ENCODE measurements at places on chromosomes 3 and 15. TPM values are rescaled to one million over a fixed set of nuclear protein-coding genes. Genes with fewer than 3 reads are reported as not detected.

DNA sequence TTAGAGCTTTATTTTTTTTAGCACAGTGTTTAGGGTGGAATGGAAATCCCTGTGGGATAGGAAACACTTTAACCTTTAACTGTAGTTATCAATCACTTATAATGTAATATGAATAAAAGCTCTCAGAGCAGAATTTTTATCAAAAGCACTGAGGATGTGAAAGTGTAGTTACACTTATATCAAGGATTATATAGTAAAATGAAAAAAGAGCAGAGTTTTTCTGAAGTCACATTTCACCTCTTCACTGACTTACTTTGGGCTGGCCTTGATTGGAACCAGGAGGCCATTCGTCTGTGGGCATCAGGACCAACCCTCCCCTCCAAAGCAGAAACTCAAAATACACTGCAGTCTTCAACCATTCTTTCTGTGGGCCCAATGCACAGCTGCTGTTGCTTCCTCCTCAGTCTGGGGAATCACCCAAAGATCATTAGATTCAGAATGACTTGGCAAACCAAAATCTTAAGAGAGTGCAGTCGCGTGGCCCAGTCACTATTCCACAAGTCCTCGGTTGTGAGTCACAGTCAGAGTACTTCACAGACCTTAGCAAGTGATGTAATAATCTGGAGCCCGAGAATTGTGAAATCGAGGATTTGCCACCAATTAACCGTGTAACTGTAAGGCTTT, 132.6 kb upstream of the COL8A1 start:
- peaks cover 2% of the 10 kb centered on the region for H3K27me3 ChIP-seq
- H3K36me3 ChIP-seq = no peaks in the 10 kb centered on the region
- no peak overlapping the region for H3K4me3 ChIP-seq
- peak; percentile 20 for DNase-seq

- no peak overlapping the region for H3K27ac ChIP-seq
- DNase-seq = no peak
- H3K27me3 ChIP-seq = peaks cover 12% of the 10 kb centered on the region
- no peaks in the 10 kb centered on the region for H3K36me3 ChIP-seq
- H3K4me3 ChIP-seq = no peak overlapping the region
- H3K4me1 ChIP-seq = no peaks in the 10 kb centered on the region
These were observed 27.7 kb upstream of the HHATL start for GRCh38 chr3:42730294-42730693.

HTR3E gene
- not detected for total RNA-seq

DNA sequence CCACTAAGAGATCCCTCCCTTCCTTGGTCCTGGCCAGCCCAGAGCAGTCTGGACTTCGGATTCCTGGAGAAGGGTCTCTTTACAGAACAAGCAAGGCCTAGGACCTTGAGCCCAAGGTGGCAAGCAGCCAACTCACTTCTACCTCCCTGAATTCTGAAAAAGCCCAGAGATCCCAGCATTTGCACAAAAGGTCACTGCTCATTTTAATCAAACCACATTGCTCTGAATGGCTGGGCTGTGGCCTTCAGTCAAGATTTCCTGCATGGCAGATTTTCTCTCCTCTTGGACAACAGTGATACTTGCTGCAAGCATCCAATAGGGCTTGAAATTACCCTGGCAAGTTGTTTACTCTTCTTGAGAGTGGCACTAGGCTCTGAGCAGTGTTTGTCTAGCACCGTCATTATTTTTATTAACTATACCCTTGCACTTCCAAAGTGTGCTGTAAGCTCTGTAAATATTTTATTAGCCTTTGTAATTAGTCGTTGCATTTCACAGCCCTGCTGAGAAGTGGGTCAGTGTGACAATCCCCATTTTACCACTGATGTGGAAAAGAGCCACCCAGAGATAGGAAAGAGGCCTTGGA, 274.7 kb upstream of the CTNNB1 start:
- no peaks in the 10 kb centered on the region for H3K36me3 ChIP-seq
- H3K4me3 ChIP-seq = no peak overlapping the region
- DNase-seq = no peak
- no peak overlapping the region for H3K27ac ChIP-seq
- H3K27me3 ChIP-seq = peaks cover 8% of the 10 kb centered on the region

GRCh38 chr15:73922186-73923151, 3.8 kb upstream of the LOXL1 start:
- H3K36me3 ChIP-seq = peaks cover 38% of the 10 kb centered on the region
- peak overlapping the region; percentile 92 for H3K27ac ChIP-seq
- no peak overlapping the region for H3K4me3 ChIP-seq
- H3K4me1 ChIP-seq = peaks cover 75% of the 10 kb centered on the region
- DNase-seq = no peak

- H3K27me3 ChIP-seq = peaks cover 10% of the 10 kb centered on the region
- no peak overlapping the region for H3K27ac ChIP-seq
- peaks cover 16% of the 10 kb centered on the region for H3K4me1 ChIP-seq
- no peak overlapping the region for H3K4me3 ChIP-seq
- no peaks in the 10 kb centered on the region for H3K36me3 ChIP-seq
- no peak for DNase-seq
These were observed 164.6 kb downstream of the CHSY1 start for GRCh38 chr15:101087172-101087769.

DNA sequence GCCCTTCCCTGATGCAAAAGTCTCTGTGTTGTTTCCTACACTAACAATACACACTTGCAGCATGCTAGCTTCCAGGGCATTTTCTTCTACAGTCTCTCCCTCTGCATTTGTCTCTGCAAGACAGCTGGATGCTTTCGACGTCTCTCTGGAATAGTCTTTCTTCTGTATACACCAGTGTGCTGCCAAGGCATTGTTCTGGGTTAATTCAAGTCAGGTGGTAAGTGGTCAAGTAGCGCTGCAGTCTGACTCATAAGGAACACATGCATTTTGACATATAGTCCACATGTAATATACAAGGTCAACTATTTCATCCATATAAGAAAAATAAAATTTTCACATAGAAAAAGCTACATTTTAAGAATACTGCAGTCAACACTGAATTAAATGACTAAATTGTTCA, 92.7 kb downstream of the MYLK start:
- H3K36me3 ChIP-seq = no peaks in the 10 kb centered on the region
- H3K27me3 ChIP-seq = peaks cover 26% of the 10 kb centered on the region
- no peak overlapping the region for H3K4me3 ChIP-seq
- H3K4me1 ChIP-seq = no peaks in the 10 kb centered on the region

- H3K36me3 ChIP-seq = no peaks in the 10 kb centered on the region
- H3K4me1 ChIP-seq = no peaks in the 10 kb centered on the region
- no peak overlapping the region for H3K4me3 ChIP-seq
- H3K27me3 ChIP-seq = peaks cover 1% of the 10 kb centered on the region
These were observed 176.3 kb upstream of the LMCD1 start for GRCh38 chr3:8325306-8325705.

DNA sequence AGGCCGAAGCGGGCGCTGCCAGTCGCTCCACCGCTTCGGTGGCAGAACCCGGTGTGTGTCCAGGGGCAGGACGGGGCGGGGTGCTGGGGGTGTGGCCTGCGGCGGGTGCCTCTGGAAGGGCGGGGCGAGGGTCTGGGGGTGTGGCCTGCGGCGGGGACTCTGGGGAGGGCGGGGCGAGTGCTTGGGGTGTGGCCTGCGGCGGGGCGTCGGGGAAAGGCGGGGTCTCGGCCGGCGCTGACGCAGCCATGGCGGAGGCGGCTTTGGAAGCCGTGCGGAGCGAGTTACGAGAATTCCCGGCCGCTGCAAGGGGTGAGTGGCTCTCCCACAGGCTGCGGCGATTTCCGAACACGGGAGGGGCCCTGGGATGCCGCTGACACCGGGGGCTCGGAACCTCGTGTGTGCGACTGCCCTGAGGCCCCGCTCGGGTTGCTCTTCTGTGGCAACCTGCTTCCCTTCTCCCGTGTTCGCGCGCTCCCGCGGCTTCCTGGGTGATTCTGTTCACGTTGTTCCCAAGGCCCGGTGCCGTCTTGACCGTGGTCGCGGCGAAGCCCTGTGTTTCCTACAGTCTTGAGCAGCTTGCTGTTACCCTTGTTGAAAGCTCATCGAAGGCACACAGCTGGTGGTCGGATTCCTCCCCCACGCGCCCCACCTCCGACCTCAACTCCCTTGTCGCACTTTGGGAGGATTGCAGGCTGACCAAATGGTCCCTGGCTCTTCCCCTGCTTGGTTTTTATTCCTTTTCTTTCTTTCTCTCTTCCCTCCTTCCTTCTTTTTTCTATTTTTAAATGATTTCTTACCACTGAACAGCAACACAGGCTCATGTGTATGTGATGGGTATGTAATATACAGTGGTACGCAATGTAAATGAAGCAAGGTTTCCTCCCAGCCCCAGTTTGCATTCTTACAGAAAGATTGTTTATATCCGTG, at the start of gene JMJD7:
JMJD7 (plus strand) TSS at position 213 of the 927 bp plus-strand sequence; CDS start at position 246, 33 bp downstream.
- peak; percentile 94 for DNase-seq
- H3K4me3 ChIP-seq = peak within 1 kb of the TSS; percentile 76
- H3K27ac ChIP-seq = peak within 1 kb of the TSS; percentile 17
- peaks cover 3% of the 10 kb centered on the region for H3K27me3 ChIP-seq
- H3K4me1 ChIP-seq = peaks cover 48% of the 10 kb centered on the region

FBXO40 gene
- not detected for total RNA-seq

DNA sequence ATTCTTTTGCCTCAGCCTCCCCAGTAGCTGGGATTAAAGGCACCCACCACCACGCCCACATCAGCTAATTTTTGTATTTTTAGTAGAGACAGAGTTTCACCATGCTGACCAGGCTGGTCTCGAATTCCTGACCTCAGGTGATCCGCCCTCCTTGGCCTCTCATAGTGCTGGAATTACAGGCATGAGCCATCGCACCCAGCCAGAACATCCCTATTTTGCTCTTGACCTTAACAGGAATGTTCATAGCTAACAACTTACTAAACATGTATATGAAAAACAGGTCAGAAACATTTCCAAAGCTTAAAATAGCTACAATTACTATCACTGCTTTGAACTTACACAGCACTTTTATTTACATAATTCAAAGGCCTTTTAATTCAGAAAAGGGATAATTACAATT, 33.7 kb downstream of the UQCC5 start:
- H3K4me3 ChIP-seq = no peak overlapping the region
- no peaks in the 10 kb centered on the region for H3K4me1 ChIP-seq
- no peak overlapping the region for H3K27ac ChIP-seq
- peaks cover 34% of the 10 kb centered on the region for H3K36me3 ChIP-seq

DNA sequence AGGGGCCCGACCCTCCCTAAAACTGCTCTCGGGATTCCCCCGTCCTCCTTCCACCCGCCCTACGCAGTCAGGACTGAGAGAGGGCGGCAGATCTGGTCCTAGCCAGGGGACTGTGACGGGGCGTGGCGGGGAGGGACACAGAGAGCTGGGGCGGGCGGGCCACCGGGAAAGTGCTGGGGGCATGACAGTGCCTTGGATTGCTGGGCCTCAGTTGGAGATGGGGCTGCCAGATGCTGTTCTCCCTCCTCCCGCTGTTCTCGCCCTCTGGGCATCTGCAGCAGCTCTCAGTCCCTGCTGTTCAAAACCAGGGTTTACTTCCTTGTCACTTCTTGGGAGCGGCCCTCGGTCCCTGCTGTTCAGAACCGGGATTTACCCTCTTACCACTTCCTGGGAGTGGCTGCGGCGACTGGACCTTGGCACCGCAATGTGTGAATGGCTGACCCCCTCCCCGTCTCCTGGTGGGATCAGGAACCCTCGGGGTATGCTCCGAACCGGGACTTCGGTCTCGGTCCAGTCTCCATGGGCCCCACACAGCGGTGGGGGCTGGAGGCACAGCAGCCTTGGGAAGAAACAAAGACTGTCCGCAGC, 1.8 kb upstream of the RPP25 start:
- H3K36me3 ChIP-seq = peaks cover 4% of the 10 kb centered on the region
- H3K27ac ChIP-seq = no peak overlapping the region
- no peak for DNase-seq
- peaks cover 50% of the 10 kb centered on the region for H3K4me1 ChIP-seq
- H3K27me3 ChIP-seq = peaks cover 54% of the 10 kb centered on the region

LACTB gene
- total RNA-seq = 12.7 TPM

MYD88 gene
- total RNA-seq = 91.3 TPM

KCNMB2 gene
- not detected for total RNA-seq

DNA sequence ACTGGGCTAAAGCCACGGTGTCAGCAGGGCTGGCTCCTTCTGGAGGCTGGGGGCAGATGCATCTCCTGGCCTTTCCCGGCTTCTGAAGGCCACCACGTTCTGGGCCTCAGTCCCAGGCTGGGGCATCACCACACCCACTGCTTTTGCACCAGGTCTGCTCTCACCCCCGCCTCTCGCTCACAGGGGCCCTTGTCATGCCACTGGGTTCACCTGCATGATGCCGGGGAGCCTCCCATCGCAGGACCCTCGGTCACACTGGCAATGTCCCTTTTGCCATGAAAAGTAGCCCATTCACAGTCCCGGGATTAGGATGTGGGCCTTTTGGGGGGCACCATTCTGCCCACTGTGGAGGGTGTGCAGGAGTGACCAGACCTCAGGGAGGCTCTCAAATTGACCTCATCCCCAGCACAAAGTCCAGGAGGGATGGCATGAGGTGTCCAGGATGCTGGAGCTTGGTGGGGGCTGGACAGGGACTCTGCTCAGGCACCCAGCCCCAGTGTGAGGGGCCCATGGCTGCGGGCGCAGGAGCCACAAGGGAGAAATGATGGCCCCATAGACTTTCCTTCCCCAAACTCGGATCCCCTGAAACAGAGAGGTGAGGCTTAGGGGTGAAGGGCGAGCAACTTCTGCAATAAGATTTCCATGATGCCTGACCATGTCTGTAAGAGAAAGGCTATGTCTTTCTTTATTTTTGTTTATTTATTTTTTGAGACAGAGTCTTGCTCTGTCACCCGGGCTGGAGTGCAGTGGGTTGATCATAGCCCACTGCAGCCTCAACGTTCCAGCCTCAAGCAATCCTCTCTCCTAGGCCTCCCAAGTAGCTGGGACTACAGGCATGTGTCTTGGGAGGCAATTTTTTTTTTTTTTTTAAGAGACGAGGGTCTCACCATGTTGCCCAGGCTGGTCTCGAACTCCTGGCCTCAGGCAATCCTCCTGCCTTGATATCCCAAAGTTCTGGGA, 189.1 kb downstream of the GOLGA6L6 start:
- no peak overlapping the region for H3K27ac ChIP-seq
- H3K4me1 ChIP-seq = peaks cover 10% of the 10 kb centered on the region
- peaks cover 3% of the 10 kb centered on the region for H3K27me3 ChIP-seq
- no peak overlapping the region for H3K4me3 ChIP-seq
- peak; percentile 15 for DNase-seq
- H3K36me3 ChIP-seq = no peaks in the 10 kb centered on the region

GRCh38 chr3:191648787-191649186, 187.8 kb downstream of the PYDC2 start:
- DNase-seq = no peak
- H3K36me3 ChIP-seq = no peaks in the 10 kb centered on the region
- no peaks in the 10 kb centered on the region for H3K27me3 ChIP-seq
- H3K4me1 ChIP-seq = no peaks in the 10 kb centered on the region
- H3K4me3 ChIP-seq = no peak overlapping the region

GRCh38 chr3:187769771-187770170, 24.5 kb upstream of the BCL6 start:
- no peaks in the 10 kb centered on the region for H3K27me3 ChIP-seq
- H3K4me1 ChIP-seq = peaks cover 42% of the 10 kb centered on the region
- H3K27ac ChIP-seq = peak overlapping the region; percentile 33

- no peak for DNase-seq
- H3K27ac ChIP-seq = no peak overlapping the region
- no peak overlapping the region for H3K4me3 ChIP-seq
- H3K27me3 ChIP-seq = no peaks in the 10 kb centered on the region
These were observed 40.9 kb downstream of the SNX4 start for GRCh38 chr3:125479091-125479490.
